ELR (cell line): ENCODE measurements at places on chromosomes 12 and 14.
A peak's percentile ranks its signal among the peaks of the same experiment; 100 is the strongest.

DNA sequence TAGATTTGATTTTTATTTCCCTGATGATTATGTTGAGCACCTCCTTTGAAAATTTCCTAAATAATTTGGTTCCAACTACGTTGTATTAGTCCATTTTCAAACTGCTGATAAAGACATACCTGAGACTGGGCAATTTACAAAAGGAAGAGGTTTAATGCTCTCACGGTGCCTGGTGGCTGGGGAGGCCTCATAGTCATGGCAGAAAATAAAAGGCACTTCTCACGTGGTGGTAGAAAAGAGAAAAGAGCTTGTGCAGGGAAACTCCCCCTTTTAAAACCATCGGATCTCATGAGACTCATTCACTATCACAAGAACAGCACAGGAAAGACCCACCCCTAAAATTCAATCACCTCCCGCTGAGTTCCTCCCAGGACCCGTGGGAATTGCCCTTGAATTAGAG lies 372.3 kb downstream of the RPL10L start:
- peak; percentile 1 for DNase-seq

GRCh38 chr12:57519796-57520052 lies 590 bp downstream of the DDIT3 start:
- no peak for DNase-seq

- no peak for DNase-seq
Measured at GRCh38 chr12:69095765-69096477, 143.4 kb upstream of the CPSF6 start.

DNA sequence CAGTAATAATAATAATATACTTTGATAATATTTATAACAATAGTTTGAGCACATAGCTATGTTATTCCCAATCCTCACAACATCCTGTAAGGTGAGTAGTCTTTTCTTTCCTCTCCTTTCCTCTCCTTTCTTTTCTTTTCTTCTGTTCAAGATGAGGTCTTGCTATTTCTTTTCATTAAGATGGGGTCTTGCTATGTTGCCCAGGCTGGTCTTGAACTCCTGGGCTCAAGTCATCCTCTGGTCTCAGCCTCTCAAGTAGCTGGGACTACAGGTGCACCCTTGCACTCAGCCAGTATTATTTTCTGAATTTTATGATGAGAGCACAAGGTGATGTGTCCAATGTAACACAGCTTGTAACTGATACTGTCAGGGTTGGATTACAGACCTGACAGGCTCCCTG lies 134.6 kb downstream of the OTOGL start:
- DNase-seq = no peak

DNA sequence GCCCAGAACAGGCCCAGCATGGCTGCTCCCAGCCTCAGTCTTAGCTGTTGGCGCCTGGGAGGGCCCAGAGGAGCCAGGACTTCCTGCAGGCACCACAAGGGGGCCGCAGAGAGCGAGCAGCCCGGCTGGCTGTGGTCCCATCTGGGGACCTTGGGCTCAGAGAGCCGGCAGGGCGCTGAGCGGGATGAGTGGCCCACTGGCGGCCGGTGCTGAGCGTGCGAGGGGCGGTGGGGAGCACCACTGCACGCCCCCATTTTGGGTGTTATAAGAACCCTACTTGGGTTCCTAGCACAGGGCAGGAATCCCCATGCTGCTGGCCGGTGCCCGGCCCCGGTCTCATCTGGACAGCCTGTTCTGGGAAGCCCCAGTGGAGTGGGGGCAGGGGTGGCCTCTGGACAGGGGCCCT lies 25.9 kb upstream of the CRIP2 start:
- peak; percentile 58 for DNase-seq

- DNase-seq = peak; percentile 79
Measured at GRCh38 chr12:26823390-26823789, 9.6 kb downstream of the ITPR2 start.

- no peak for DNase-seq
Measured at GRCh38 chr12:77606348-77606747, 224.3 kb upstream of the NAV3 start.

GRCh38 chr14:91273885-91274273 lies 29.4 kb upstream of the GPR68 start:
- no peak for DNase-seq

GRCh38 chr12:113088037-113088436 lies 31.5 kb downstream of the DTX1 start:
- DNase-seq = no peak

DNA sequence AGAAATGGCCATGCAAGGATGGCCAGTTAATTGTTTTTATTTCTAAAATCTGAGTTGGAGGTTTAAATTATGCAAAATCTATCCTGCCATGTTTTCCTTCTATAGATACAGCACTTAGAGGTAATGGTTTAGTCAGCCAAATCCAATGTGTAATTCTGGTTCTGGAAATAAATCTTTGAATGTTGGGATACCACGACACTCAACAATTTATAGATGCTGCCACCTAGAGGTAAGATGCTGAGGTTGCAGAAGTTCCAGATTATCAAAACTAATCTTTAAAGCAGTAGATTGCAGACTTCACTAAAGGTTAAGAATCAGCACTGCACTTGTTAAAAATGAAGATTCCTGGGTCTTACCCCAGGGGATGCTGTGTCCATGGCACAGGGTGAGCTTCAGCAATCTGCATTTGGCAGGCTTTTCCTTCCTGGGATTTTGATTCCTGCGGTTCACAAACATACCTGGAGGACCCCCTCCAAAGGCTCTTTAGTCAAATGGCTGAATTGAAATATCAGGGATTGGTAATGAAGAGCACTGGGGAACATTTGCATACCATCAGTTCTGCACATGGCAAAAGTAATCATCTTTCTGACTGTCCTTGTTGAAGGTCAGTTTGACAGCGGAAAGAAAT lies 53.4 kb upstream of the ANO4 start:
- DNase-seq = peak; percentile 61

GRCh38 chr14:69500736-69501135 lies 16.2 kb downstream of the PLEKHD1 start:
- no peak for DNase-seq

DNA sequence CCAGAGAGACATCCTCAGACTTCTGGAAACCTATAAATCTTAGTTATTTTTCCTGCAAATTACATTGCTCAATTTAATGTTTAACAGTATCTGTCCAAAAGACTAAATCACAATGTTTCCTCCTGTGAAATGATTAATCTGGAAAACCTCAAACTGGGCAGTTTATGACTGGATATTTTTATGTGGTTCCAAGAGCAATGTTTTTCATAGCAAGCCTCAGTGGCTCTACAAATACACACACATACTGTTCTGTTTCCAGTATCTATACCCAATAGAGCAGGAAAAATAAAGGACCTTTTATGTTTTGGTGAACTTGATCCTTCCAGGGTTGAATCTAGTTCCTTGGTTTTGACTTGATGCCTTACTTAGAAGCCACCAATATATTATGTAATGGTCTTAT lies 9.2 kb downstream of the NID2 start:
- DNase-seq = no peak

- no peak for DNase-seq
Measured at GRCh38 chr12:93738199-93739058, 61.3 kb downstream of the CRADD start.

- peak; percentile 6 for DNase-seq
Measured at GRCh38 chr12:19338405-19338804, 100.9 kb upstream of the AEBP2 start.

- no peak for DNase-seq
Measured at GRCh38 chr14:86203843-86204242, 673.9 kb downstream of the FLRT2 start.

DNA sequence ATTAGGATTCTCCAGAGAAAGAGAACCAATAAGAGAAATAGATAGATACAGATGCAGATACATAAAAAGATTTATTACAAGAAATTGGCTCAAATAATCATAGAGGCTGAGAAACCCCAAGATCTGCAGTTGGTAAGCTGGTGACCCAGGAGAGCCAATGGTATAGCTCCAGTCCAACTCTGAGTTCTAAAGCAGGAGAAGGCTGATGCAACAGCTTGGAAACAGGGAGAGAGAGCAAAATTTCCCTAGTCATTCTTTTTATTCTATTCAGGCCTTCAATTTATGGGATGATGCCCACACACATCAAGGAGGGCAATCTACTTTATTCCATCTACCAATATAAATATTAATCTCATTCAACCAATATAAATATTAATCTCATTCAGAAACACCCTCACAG lies 218.2 kb downstream of the PRKD1 start:
- no peak for DNase-seq

DNA sequence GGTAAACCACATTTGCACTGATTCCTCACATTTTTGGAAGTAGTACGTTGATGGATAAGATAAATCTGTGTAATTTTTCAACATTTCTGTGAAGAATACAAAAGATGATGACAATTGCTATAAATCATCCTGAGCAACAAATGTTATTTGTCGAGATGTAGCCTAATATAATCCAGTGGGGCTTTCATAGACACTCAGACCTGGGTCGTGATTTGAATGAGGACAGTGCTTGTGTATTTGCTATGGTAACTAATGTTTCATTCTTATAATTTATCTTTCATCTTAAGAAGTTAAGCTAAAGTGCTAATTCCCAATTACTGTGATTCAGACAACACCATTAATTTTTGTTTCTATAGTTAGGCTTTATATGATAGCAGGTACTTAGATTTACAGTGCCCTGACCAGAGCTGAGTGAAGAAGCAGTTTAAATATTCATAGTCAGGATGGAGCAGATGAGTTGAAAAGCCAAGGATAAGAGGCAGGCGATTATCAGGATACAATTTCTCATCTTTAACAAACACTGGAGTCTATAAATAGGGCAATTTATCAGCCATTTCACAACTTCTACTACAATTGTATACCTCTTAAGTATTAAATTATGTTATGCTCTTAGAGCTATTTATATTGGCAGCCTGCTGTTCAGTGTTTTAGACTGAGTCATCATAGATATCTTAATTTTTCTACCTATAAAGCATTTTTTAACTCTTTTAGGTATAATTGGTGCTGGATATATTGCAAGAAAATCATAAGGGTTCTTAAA lies 359.9 kb downstream of the TRHDE start:
- DNase-seq = no peak

GRCh38 chr12:93315907-93316622 lies 61.7 kb upstream of the NUDT4 start:
- DNase-seq = no peak

GRCh38 chr14:92601757-92602417 lies 88.3 kb downstream of the RIN3 start:
- no peak for DNase-seq

DNA sequence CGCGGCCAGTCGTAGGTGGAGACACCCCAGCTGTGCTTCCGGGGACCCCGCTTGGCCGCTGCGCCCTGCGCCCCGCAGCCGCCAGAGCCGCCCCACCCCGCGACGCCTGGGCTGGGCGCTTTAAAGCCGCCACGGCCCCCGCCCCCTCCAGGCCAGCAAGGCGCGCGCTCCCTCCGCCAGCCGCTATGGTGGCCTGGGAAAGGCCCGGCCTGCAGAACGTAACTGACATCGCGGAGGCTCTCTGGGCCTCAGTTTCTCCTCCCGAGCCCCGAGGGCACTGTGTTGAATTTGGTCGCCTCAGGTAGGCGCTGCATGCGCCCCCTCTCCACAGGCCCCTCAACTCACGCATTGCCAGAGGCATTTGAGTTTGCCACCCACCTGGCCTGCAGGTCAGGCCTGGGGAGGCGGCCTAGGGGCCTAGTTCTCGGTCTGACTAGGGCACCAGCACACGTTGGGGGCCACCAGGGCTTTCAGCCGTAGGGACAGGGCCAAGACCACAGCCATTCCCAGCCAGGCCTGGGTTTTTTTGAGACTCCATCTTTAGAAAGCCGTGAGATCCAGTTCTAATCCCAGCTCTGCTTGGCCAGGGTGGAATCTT lies at the start of gene NGB:
NGB (minus strand) TSS at position 94 of the 598 bp plus-strand sequence. CDS start 269 bp downstream, outside the sequence.
- DNase-seq = no peak

DNA sequence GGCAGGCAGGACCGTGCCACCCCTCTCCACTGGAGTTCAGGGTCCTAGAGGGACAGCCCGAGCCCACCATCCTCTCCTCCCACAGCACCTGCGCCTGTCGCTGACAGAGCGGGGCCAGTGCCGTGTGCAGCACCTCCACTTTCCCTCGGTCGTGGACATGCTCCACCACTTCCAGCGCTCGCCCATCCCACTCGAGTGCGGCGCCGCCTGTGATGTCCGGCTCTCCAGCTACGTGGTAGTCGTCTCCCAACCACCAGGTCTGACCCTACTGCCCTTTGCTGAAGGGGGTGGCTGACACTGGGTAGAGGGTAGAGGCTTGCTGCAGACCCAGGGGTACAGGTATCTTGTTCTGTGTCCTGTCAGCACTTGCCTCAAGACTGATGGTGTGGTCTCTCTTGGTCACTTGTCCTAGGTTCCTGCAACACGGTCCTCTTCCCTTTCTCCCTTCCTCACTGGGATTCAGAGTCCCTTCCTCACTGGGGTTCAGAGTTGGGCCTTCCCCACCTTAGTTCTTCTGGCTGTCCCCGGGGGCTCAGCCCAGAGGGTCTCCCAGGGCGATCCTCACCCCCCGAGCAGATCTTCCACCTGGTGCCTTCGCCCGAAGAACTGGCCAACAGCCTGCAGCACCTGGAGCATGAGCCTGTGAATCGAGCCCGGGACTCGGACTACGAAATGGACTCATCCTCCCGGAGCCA lies 42.0 kb downstream of the SH2B3 start:
- no peak for DNase-seq

GRCh38 chr12:88420457-88420856 lies 159.8 kb downstream of the KITLG start:
- DNase-seq = peak; percentile 95
